Thoracic aorta (tissue), 2 donors: ENCODE measurements at places on chromosomes 7 and 10.

DNA sequence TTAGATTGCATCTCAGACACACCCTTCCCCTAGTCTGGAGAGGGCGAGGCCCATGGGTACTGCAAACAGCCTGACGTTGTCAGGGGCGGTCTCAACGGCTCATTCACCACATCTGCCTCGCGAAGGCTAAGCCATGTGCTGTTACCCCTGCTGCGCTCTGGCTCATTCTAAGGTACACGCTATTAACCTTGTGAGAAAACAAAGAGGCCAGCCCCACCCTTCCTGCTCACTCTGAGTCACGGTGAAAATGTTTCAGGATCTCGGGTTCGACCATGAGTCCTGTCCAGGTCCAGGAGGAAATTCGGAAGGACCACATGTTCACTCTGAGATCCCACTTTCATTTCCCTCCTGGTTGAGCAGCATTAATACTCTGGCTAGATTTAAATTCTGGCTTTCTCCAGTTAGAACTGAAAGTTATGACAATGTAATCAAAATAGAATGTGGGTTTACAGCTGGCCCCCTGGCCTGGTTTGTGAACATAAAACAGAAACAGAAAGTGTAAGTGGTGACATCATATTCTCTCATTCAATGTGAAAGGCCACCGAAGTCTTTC lies 55.2 kb downstream of the EGFR start:
- peak overlapping the region; percentile 31 for H3K4me3 ChIP-seq
- no peak for DNase-seq
- peaks cover 36% of the 10 kb centered on the region for H3K4me1 ChIP-seq

DNA sequence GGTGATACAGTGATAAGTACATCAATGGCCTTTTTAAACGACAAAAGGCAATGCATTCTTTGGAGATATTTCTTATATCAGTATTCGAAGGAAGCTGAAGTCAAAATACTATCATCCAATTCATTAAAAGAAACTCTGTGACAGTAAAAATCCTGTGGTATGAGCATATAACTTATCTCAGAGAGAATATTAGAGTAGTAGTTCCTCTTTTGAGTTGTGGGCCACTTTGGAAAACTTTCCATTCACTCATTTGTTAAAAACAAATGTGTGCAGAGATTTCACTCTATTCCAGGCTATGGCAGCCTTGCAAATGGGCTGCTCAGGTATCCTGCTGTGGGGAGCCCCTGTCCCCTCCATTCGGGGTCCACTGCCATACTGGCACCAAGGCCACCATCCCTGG lies 55.3 kb upstream of the ZNF438 start:
- DNase-seq, result no peak
- no peak overlapping the region for H3K4me3 ChIP-seq
- H3K4me1 ChIP-seq, result no peaks in the 10 kb centered on the region

- peaks cover 31% of the 10 kb centered on the region for H3K4me1 ChIP-seq
- peak overlapping the region; percentile 87 for H3K27ac ChIP-seq
- DNase-seq, result no peak
- no peaks in the 10 kb centered on the region for H3K36me3 ChIP-seq
Measured at GRCh38 chr7:47570649-47571050, 11.3 kb downstream of the TNS3 start.

DNA sequence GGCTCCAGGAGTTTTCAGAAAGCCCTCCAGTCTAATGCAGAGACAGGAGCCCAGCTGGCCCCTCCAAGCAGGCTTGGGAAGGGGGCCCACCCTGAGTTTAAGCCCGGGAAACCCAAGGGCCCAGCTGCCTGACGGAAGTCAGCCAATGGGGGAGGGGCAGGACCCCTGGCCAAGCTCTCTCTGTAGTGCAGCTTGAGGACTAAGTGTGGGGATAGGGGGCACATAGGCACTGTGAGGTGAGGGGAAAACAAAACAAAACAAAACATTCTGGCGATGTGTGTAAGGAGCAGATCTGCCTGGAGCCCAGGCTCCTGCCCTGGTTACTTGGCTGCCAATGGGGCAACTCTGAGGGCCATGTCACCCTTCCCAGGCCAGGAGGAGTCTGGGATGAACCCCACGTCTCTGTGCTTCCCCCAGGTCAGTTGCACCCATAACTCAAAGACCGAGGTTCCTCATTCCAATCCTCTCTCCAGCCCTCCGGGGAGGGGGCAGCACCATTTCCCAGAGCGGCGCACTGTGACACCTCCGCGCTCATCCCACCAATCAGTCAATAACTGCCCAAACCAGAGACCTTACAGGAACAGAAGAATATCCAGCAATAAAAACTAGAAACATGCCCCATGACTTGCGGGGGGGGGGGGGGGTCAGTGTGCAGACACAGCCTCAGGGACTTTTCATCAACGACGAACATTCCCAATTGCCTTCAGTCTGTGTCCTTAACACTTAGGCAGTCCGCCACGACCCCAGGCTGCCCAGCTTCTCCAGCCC lies 1.7 kb downstream of the CXCL12 start:
- no peak overlapping the region for H3K27ac ChIP-seq
- H3K4me1 ChIP-seq, result no peaks in the 10 kb centered on the region
- DNase-seq, result no peak
- peak overlapping the region; percentile 79 for H3K4me3 ChIP-seq

DNA sequence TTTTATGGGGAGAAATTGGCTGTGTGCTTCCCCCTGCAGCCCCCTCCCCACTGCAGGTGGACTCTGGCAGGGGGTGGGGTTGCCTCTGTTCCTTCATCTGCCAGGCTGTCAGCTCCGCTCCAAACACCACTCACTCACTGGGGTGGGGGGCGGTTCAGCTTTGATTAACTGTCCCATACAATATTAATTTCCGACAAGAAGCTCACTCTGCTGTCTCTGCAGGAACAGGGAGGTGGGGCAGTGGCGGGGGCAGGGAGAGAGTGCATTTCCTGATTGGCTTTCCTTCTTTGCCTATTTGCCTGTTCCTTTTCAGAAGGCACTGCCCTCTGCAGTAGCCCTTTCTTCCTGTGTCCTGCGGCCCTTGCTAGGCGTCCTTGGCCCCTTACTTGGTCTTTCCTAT lies 500.8 kb downstream of the PLXNA4 start:
- peaks cover 6% of the 10 kb centered on the region for H3K4me1 ChIP-seq
- H3K36me3 ChIP-seq, result no peaks in the 10 kb centered on the region
- no peak overlapping the region for H3K4me3 ChIP-seq
- H3K27ac ChIP-seq, result no peak overlapping the region

DNA sequence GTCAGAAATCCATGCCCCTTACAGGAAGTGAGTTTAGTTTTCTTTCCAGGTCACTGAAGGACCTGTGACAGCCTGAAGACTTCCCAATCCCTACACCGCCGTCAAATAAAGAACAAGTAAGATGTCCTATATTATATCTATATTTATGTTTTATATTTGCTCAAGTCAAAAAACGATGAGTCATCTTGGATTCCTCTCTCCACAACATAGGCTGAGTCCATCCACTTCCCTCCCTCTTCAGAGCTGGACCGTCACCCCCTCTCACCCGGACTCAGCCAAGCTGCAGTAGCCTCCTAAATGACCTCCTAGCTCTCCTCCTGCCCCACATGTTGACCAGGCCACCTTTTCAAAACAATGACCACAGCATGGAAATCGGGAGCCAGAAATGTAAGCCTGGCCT lies 53.5 kb downstream of the GLI3 start:
- H3K4me1 ChIP-seq, result no peaks in the 10 kb centered on the region
- no peaks in the 10 kb centered on the region for H3K27me3 ChIP-seq
- no peak overlapping the region for H3K27ac ChIP-seq
- no peaks in the 10 kb centered on the region for H3K36me3 ChIP-seq
- no peak for DNase-seq
- no peak overlapping the region for H3K4me3 ChIP-seq

GRCh38 chr10:97067716-97068391 lies 117.9 kb downstream of the SLIT1 start:
- no peaks in the 10 kb centered on the region for H3K36me3 ChIP-seq
- no peak overlapping the region for H3K27ac ChIP-seq
- no peak overlapping the region for H3K4me3 ChIP-seq
- no peaks in the 10 kb centered on the region for H3K27me3 ChIP-seq
- no peak for DNase-seq

GRCh38 chr7:101507791-101508252 lies 121.3 kb downstream of the MYL10 start:
- no peaks in the 10 kb centered on the region for H3K27me3 ChIP-seq
- H3K27ac ChIP-seq, result no peak overlapping the region
- H3K4me1 ChIP-seq, result no peaks in the 10 kb centered on the region
- no peaks in the 10 kb centered on the region for H3K36me3 ChIP-seq
- DNase-seq, result no peak
- no peak overlapping the region for H3K4me3 ChIP-seq

DNA sequence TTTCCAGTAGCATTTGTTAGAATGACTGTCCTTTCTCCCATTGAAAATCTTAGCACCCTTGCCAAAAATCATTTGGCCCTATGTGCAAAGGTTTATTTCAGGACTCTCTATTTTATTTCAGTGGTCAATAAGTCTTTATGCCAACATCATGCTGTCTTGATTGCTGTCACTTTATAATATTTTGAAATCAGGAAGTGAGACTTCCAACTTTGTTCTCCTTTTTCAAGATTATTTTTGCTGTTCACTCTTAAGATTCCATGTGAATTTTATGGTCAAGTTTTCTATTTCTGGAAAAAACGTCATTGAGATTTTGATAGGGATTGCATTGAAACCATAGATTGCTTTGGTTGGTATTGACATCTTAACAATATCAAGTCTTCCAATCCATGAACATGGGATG lies 65.1 kb downstream of the PAXIP1 start:
- DNase-seq, result no peak
- H3K36me3 ChIP-seq, result no peaks in the 10 kb centered on the region
- H3K27ac ChIP-seq, result no peak overlapping the region
- H3K4me3 ChIP-seq, result no peak overlapping the region

DNA sequence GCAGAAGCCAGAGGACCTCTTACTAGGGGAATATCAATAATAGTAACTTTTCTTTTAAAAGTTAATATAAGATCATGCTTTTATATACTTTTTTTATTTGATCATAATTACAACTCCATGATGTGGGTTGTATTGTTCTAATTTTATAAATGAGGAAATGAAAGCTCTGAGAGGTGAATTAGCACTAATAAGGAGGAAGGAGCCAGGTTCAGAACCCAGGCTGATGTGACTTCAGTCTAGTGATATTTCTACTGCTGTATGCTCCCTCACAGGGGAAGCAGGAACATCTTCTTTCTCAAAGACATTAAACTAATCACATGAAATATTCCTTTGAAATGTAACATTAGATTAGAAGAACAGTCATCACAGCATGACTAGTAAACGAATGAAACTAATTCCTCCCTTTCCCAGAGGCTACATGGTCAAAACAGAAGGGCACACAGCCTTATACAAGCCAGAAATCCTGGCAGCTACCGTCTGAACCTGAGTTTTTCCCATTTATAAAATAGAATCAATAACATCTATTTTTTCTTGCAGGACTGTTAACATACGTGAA lies 81.4 kb upstream of the GJD4 start:
- DNase-seq, result no peak
- no peaks in the 10 kb centered on the region for H3K36me3 ChIP-seq
- H3K27ac ChIP-seq, result no peak overlapping the region
- no peaks in the 10 kb centered on the region for H3K4me1 ChIP-seq
- no peaks in the 10 kb centered on the region for H3K27me3 ChIP-seq

GRCh38 chr7:133040674-133041073 lies 41.2 kb downstream of the CHCHD3 start:
- H3K4me1 ChIP-seq, result no peaks in the 10 kb centered on the region
- H3K36me3 ChIP-seq, result no peaks in the 10 kb centered on the region
- H3K27ac ChIP-seq, result no peak overlapping the region
- H3K27me3 ChIP-seq, result no peaks in the 10 kb centered on the region
- H3K4me3 ChIP-seq, result no peak overlapping the region

GRCh38 chr7:91491868-91492267 lies 227.6 kb downstream of the FZD1 start:
- no peaks in the 10 kb centered on the region for H3K27me3 ChIP-seq
- no peak overlapping the region for H3K4me3 ChIP-seq
- H3K4me1 ChIP-seq, result no peaks in the 10 kb centered on the region
- no peak overlapping the region for H3K27ac ChIP-seq
- H3K36me3 ChIP-seq, result no peaks in the 10 kb centered on the region

- H3K36me3 ChIP-seq, result no peaks in the 10 kb centered on the region
- H3K27me3 ChIP-seq, result no peaks in the 10 kb centered on the region
- no peak overlapping the region for H3K27ac ChIP-seq
- H3K4me3 ChIP-seq, result no peak overlapping the region
- H3K4me1 ChIP-seq, result no peaks in the 10 kb centered on the region
Measured at GRCh38 chr10:33483816-33484190, 149.3 kb upstream of the NRP1 start.

DNA sequence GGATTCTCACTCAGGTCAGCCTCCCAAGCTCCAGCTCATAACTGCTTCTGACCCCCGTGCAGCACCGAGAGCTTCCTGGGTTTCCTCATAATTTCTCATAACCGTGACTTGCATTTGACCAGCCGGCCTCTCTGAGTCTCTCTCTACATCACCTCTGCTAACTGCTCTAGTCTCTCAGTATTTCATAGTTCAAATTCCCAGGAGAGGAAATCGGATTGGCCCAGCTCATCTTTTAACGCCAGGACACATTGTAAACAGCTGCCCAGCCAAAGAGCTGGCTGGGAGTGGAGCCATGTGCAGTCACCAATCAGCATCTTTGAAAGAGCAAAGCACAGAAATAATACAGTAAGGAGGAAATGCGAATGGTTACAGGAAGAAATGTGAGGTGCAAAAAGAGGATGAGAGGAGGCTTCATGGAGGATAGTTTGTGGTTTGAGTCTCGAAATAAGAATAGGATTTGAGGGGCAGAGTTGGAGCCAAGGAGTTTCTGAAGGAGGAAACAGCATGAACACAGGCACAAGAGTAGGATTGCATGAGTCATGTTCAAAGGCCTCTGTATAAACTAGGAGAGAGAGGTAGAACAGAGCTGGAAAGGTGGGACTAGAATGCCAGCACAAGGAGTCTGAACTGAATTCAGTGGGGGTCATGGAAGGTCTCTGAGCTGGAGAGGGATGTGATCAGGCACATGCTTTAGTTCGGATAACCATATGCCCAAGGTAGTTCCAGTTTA lies 15.2 kb upstream of the LBX1 start:
- no peak overlapping the region for H3K4me3 ChIP-seq
- H3K27me3 ChIP-seq, result no peaks in the 10 kb centered on the region
- no peak overlapping the region for H3K27ac ChIP-seq
- H3K36me3 ChIP-seq, result no peaks in the 10 kb centered on the region

DNA sequence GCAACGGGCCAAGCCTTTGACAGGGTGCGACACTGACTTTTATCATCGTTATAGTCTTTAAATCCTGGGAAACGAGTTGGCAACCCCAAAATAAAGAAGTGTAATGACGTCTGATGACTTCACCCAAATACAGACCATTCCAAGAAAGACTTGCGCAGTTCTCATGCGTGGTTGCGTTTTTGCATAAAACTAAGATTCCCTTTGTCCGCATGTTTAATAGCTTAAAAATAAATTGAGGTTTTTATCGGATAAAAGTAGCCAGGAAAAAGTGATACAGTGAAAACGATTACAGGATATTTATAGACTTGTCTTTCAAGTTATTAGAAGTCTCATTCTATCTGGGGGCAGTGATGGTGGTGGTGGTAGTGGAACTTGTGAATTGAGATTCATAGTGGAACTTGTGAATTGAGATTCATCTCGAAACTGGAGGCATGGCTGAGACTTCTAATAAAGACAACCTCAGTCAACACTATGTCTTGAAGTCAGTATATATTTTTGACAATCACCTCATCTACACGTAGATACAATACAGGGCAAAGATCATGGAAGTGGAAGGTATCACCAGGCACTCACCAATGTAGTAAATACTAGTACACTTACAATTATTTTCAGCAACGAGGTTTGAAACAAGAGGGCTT lies 1.2 kb upstream of the NAMPT start:
- H3K4me1 ChIP-seq, result peaks cover 11% of the 10 kb centered on the region
- no peaks in the 10 kb centered on the region for H3K27me3 ChIP-seq
- no peak for DNase-seq
- H3K36me3 ChIP-seq, result no peaks in the 10 kb centered on the region
